ENCODE measurements at places on chromosomes 7 and 10.

DNA sequence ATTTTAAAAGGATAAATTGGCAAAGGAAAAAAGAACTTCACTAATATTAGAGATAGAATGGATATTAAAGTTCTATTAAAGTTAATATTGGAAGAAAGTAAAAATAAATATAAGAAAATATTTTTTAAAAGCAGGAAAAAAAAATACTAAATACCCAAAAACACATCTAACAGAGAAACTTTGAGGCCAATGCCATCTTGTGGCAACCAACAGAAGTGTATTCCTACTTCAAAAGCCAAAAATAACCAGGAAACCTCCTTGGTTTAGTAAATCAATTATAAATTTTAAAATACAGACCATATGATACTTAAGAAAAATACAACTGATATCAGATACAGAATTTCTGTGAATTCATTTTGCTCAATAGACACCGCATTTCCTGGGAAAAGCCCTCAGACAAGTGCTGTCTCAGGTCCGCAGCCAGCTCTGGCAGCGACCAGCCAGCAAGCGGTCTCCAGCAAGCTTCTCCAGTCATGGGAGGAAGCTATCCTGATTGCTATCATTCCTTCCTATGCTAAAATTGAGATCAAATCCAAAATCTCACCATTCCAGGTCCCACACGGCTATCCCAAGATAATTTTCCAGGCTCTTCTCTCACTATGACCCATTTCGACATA, 65.3 kb downstream of the LMBR1 start:
- DNase-seq = peak; percentile 24

DNA sequence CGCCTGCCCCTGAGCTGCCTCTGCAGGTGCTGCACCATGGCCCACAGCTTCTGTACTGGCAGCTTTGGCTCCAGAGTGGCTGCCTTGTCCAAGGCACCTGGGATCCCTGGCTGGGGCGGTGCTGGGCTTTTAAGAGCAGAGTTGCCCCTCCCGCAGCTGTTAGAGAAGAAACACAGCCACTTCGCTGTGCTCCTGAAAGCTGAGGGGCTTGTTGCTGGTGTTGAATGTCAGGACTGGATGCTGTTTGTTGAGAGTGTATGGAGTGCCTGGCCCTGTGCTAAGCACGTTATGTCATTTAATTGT, 6.2 kb downstream of the FAM241B start:
- DNase-seq = no peak

GRCh38 chr10:82282782-82283456, 407.9 kb downstream of the NRG3 start:
- no peak for DNase-seq

GRCh38 chr7:157907091-157907490, 570.3 kb downstream of the DNAJB6 start:
- DNase-seq = no peak

DNA sequence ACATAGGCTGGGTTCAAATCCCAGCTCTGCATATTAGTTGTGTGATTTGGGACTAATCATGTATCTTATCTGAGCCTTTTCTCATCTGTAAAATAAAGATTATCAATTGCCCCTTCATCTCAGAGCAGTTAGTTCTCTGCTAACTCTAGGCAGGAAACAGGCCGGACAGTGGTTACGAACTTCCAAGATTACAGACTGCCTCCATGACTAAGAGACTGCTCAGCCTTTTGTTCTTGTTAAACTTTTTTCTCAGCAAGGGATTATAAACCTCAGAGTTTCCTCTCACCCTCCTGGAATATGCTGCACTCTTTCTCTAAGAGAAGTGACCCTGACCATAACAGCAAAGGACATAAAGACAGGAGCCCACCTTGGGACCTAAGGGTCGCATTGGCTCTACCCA, 52.5 kb upstream of the NFKB2 start:
- peak; percentile 93 for DNase-seq

- DNase-seq = no peak
These were observed 26.4 kb downstream of the MBL2 start for GRCh38 chr10:52746169-52746568.
